ENCODE measurements at places on chromosomes 3 and 15.

DNA sequence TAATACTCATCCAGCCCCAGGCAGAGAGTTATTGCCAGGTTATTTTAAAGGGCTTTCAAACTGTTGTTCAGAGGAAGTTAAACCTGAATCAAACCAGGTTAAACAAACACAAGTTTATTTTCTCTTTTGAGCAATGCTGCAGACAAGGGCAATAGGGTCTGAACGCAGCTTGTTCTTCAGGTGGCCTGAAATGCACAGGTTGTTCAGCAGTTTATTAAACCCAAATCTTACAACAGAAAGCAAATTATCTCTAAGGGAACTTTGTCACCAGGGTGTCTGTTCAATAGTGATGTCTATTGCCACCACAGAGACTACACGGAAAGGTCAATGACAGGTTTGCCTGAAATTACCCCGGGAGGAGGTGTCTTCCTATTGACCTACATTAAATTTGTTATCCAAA lies 134.0 kb downstream of the IL5RA start:
- no peak for DNase-seq

DNA sequence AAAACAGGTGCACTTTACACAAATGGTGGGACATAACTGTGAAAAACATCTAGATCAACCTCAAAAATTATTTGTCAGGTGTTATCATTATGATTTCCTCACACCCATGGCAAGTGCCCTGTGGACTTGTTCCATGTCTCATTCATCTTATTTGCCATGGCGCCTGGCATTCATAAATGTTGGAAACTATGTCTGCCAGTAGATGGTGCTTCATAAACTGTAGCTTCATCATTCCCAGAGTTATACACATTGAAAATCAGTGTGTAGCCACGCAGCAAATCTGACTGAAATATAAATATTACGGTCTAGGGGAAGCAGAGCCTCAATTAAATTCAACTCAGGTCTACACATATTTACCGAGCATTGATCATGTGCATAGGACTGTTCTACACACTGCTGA lies 90.7 kb downstream of the IMPG2 start:
- no peak for DNase-seq

DNA sequence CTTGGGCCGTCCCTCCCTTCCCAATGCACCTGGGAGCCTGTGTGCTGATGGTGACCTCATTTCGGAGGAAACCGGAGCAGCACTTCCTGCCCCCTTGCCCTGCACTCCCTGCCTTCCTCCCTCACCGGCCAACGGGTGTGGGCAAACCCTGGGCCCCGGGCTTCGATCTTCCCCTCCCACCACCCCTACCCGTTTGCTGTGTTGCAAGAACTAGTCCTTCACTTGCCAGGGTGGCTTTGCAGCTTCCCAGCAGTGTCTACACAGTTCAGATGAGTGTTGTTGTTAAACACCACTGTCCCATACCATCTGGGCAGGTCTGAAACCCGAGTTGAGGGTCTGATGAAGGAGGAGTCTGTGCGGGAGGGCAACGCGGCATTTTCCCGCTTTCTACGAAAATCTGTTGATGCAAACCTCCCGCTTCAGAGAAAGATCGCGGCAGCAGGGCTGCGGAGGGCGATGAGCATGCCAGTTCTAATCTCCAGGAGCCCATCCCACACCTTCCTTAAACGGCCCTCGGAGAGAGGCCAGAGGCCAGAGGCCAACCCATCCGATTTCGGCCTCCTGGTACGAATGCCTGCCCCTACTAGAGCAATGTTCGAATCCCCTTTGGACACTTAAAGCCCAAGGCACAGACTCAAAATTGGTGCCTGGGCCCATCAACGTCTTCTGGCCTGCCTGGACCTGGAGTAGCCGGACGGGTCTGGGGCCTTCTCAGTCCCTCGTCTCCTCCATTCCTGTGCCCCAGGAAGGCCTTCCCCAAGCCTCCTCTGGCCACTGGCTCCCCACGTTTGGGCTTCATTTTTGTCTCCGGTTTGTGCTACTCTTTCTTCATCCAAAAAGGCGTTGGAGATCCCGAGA lies 35.7 kb upstream of the POLG start:
- DNase-seq = no peak

GRCh38 chr15:64574301-64575017 lies 114.1 kb downstream of the ZNF609 start:
- no peak for DNase-seq

DNA sequence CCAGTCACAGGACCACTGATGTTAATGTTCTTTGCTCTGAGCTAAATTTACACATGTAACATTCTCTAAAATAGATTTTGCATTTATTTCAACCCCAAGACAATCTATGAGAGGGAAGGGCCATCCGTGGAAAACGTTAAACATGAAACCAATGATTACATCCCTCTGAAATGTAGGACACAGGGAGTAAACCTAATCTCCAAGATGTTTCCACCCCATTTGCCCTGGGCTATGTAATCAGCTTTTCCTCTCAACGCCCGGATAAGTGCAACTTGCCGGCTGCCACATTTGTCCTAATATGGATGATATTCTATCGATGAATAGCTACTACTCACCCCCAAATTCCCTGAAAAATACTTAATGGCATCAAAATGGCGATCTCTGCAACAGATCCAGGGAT lies 6.4 kb upstream of the FMN1 start:
- no peak for DNase-seq

DNA sequence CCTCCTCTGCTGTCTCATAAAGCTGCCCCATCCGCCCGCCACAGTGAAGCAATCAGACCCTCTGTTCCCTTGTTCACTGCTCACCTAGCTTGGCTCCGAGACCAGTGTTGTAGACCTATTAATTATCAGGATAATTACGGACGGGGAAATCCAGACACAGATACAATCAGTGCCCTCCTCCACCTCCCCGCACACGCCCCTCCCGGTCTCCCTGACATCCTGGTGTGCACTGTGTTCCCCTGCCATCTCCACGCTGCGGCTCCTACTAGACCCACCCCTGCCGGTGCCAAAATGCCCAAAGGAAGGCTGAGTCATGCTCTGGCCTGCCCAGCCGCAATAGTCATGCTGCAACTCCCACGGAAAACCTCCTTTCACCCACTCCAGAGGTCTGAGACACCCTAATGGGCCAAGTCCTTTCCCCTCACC lies 277.3 kb upstream of the TLE3 start:
- DNase-seq = no peak

DNA sequence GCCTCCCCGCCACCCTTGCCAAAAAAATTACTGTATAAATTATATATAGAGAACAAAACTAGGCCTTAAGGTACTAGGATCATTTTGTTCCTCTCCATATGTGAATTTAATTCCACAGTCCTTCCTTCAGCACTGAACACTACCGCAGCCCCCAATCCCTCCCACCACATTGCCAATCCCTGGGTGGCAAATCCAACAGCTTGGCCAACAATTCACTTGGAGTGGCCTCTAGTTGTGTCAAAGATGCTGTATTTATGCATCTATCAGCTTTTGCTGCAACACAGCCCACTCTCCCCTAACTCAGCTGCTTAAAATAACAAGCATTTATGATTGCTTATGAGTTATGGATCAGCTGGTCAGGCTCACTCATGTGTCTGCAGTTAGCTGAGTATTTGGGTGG lies 18.6 kb downstream of the GPD1L start:
- DNase-seq = no peak

Data from naive thymus-derived CD8-positive, alpha-beta T cell (primary cell).